ENCODE measurements at places on chromosomes 2 and 18.

DNA sequence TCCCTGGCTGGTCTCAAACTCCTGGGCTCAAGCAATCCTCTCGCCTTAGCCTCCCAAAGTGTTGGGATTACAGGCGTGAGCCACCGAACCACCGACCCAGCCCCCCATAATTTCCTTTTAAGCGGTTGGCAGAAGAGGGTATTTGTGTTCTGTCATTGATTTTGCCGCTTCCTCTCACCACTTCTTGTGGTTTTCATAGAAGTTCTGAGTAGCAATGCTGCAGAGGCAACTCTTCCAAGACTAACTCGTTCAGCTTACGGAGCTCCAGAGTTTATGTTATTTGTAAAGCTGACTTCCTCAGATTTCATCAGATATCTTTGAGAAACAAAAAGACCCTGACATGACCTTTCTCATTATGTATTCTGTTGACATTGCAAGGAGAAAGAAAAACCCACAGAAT is 261.4 kb upstream of the KCNJ3 start:
- DNase-seq = no peak

DNA sequence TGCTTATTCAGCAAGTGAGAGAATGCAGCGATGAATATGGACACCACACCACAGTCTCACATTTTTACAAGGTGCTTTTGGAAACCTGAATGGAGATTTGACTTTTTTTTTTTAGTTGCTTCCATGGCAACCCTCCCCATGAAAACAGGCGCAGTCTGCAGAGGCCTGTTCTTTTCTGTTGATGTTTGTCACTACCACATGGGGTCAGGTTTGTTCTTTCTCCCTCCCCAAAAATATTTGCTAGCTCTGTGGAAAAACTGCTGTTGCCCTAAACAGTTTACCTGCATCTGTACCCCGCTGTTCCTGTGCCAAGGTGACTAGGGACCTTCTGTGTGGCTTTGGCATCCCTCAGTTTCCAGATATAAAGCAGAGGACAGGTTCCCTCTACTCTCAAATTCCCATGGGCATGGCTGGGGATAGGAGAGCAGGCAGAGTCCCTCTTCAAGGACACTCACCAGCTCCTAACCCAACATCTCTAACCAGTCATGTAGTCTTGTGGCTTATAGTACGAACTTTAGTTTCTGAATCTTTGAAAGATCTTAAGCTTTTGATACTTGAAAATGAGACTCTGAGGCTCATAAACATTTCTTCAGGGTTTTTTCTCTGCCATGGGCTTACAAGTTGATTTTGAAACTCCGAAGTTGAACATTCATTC is 14.7 kb upstream of the MAPRE2 start:
- DNase-seq = no peak

DNA sequence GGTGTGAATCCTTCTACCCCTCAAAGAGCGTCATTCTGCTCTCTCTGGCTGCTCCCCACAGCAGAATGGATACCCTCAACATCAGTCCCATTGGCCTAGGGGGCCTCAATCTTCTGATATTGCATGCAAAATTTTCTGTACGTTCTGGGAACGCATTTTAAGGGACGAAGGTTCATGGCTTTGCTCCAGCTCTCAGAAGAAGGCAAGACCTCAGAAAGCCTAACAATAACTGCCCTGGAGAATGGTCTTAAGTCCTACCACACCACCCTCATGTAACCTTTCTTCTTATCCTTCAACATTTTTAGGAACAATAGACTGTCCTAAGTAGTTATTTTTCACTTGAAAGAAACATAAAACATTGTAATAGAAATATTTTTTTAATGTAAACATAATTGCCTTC is 212.6 kb downstream of the PRKCE start:
- no peak for DNase-seq

DNA sequence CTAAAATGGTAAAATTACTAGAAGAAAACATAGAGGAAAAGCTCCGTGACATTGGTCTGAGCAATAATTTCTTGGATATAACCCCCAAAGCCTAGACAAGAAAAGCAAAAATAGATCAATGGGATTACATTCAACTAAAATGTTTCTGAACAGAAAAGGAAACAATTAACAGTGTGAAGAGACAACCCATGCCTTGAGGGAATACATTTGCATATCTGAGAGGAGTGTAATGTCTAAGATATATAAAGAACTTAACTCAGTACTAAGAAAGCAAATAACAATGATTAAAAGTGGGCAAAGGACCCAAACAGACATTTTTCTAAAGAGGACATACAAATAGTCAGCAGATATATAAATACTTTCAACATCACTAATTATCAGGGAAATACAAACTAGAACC is 206.2 kb downstream of the VAPA start:
- no peak for DNase-seq

Measured in NT2/D1 (cell line).